HCT116 (cell line): ENCODE measurements at places on chromosomes 6 and 20.

DNA sequence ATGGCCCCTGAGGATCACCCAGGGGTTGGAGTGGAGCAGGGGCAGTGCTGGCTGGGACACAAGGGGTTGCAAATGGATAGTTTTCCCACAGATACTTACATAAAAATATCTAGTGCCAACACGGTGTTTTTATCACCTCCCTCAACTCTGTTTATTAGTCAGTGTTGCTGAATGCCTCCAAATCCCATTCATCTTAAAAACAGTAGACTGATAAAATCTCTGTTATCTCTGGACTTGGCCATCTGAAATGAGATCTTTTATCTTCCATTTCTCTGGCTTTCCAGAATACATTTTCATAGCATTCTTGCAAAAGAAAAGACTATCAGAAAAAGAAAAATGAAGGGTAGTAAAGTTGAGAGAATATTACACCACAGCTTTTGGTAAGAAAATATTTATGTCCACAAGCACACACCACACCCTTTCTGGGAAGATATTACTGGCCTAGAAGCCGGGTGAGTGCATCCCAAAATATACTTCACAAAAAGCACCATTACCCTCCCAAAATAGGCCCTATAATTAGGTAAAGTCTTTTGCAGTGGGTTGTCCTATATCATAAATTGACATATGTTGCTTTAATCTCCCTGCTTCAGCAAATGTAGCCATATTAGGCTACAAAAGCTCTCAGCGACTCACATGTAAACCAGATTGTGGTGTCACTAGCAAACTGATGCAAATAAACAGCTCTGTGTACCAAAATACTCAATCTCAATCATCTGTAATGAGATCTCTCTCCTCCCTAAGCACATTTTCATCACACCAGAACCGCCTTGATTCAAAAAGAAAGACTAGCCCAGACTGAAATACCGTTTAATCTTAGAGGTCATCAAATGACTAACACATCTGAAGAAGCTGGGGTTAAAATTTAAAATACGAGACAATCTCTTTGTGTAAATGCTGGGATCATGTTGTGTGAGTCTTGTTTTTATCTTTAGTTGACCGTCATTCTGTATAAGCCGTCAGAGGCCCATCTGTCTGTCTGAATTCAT is 96.7 kb downstream of the FYN start:
- no peak for DNase-seq

GRCh38 chr6:18561037-18561750 is 174.0 kb downstream of the RNF144B start:
- no peak for DNase-seq

- no peak for DNase-seq
Measured at GRCh38 chr6:16334671-16335070, 96.3 kb downstream of the GMPR start.

DNA sequence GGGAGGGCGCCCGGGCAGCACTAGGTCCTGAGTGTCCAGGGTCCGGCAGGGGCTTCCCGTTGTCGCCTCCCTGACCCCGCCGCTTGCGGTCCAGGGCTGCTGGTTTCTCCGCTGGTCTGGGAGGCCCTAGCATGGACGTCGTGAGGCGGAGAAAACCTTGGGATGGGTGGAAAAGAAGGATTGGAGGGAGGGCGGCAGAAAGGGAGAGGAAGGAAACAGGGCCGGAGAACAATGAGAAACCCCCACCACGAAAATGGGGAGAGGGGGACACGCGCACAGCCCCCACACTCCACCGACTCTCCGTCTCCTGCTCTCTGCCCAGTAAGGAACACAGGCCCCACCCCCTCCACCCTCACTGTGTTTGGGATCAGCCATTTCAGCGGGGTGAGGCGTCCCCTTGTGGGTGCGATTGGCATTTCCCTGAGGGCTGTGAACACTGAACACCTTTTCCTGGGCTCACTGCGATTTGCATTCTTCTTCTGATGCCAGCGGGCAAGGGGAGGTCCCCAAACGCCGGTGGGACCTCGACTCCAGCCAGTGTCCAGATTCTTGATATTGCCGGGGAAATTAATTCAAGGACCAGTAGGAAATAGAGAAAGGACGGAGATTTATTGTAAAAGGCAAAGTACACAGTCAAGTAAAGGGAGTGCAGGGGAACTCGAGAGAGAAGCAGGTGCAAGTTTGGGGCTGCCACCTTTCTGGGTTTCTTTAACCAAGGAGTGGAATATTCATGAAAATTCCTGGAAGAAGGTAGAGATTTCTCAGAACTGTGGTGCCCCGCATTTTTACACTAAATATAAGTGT is 3.3 kb upstream of the RAET1G start:
- DNase-seq: peak; percentile 51

DNA sequence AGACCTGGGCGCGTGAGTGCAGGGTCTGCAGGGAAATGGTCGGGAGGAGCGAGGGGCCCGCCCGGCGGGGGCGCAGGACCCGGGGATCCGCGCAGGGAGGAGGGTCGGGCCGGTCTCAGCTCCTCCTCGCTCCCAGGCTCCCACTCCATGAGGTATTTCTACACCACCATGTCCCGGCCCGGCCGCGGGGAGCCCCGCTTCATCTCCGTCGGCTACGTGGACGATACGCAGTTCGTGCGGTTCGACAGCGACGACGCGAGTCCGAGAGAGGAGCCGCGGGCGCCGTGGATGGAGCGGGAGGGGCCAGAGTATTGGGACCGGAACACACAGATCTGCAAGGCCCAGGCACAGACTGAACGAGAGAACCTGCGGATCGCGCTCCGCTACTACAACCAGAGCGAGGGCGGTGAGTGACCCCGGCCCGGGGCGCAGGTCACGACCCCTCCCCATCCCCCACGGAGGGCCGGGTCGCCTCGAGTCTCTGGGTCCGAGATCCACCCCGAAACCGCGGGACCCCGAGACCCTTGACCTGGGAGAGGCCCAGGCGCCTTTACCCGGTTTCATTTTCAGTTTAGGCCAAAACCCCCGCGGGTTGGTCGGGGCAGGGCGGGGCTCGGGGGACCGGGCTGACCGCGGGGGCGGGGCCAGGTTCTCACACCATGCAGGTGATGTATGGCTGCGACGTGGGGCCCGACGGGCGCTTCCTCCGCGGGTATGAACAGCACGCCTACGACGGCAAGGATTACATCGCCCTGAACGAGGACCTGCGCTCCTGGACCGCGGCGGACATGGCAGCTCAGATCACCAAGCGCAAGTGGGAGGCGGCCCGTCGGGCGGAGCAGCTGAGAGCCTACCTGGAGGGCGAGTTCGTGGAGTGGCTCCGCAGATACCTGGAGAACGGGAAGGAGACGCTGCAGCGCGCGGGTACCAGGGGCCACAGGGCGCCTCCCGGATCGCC is 54.2 kb upstream of the HLA-A start:
- DNase-seq: peak; percentile 18

GRCh38 chr20:53227523-53227922 is 255.4 kb downstream of the TSHZ2 start:
- no peak for DNase-seq

DNA sequence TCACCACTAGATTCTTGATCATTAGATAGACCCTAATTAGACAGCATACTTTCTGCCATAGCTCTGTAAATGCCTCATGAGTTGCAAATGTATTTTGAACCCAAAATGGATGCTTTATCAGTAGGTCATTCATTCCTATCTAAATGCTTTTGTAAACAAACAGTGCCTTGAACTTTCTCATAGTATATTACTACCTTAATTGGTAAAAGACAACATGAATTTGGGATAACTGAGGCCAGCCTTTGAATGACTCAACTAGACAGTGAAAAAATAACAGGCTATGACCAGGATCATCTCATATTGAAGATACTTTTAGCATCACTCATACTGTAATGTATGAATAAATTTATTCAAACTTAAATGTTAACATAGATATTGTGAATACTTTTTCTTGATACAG is 37.0 kb upstream of the PRL start:
- DNase-seq: no peak

DNA sequence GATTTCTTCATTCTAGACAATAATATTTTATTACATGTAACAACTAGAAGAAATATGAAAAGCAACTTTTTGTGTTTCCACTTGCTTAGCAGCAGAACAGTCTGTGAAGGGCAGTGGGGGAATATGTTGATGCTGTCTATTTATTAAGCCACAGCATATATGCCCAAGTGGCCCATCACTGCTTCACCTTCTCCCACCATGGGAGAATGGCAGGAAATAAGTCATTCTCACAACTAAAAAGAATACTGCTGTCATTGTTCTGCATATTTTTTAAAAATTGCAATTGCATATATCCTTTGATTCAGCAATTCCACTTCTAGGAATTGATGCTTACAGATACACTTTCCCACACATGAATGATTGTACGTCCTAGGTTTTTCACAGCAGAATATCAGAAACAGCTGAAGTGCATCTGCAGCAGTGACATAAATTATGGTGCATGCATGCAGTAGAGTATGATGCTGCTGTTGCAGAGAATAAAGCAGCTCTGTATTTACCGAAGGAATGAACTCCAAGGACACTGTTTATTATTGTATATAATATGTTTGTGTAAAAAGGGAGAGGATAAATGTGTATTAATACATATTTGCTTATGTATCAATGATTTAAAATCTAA is 26.8 kb downstream of the KIF3B start:
- DNase-seq: no peak

- peak; percentile 81 for DNase-seq
Measured at GRCh38 chr20:51966296-51966971, 164.1 kb upstream of the SALL4 start.

DNA sequence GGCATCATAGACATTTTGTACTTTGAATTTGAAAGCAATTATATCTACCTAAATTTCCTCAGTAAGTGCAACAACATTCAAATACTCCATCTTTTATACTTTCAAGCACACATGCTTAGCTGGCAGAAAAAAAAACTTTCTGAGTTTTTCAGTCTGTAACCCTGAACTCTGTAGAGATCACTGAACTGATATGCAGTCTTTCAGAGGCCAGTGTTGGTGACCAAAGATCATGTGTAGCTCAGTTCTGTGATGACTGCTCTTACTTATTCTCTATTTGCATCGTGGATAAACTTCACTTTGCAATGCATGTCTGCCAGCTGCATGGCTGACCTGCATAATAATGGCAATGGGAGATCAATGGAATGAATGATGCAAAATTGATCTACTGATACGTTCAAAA is 431.3 kb downstream of the FRK start:
- no peak for DNase-seq

- peak; percentile 15 for DNase-seq
Measured at GRCh38 chr20:54680872-54681619, 205.7 kb downstream of the DOK5 start.

GRCh38 chr6:117573006-117573680 is 29.2 kb downstream of the GOPC start:
- no peak for DNase-seq

DNA sequence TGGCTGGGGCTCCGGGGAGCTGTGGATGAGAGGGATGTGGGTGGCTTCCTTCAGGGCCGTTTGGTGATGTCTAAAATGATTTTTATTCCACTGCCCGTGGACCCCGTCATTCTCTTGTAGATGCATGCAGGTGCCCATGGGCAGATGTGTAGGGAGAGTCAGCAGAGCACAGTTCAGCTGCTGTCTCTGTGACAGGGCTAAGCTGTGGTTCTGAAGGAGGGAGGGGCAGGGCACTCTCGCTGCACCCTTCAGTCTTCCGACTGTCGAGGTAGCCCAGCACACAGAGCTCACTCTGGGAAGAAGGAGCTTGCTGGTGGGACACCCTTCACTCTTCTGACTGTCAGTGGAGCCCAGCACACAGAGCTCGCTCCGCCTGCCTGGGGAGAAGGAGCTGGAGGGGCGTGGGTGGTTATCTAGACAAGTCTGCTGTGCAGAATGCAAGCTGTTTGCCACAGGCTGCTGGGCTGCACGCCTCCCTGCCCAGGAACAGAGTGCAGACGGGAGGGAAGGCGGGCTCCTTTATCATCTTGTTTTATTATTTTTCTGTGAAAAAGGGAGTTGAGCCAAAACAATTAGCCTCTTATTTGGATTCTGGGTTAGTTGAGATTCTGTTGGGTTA is 28.4 kb upstream of the ADRM1 start:
- DNase-seq: no peak

GRCh38 chr20:3296261-3297078 is 57.5 kb upstream of the SLC4A11 start:
- DNase-seq: no peak

GRCh38 chr6:74066168-74066871 is 370.3 kb downstream of the CD109 start:
- no peak for DNase-seq
